ENCODE measurements at places on chromosomes 16 and 17.
A peak's percentile ranks its signal among the peaks of the same experiment; 100 is the strongest.

GRCh38 chr17:72812823-72813222 is 279.7 kb downstream of the SLC39A11 start:
- DNase-seq = no peak

- DNase-seq = no peak
Observed at GRCh38 chr17:72064606-72065193, 56.1 kb upstream of the SOX9 start.

DNA sequence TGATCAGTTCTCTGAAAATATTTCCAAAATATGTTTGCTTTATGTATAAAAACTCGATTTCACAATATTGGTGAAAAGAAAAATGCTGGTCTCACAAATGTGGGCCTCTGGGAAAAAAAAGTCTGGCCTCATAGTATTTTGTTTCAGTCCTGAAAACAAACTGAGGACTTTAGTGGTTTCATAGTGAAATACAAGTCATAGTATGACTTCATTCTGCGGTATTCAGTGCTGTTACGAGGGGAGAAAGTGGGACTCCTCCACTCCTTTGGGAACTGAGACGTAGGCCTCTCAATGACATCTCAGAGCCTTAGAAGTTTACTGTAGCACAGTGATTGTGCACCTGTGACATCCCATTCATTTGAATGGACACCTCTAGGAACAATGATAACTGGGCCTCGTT is 56.0 kb downstream of the CYB561 start:
- DNase-seq = no peak

DNA sequence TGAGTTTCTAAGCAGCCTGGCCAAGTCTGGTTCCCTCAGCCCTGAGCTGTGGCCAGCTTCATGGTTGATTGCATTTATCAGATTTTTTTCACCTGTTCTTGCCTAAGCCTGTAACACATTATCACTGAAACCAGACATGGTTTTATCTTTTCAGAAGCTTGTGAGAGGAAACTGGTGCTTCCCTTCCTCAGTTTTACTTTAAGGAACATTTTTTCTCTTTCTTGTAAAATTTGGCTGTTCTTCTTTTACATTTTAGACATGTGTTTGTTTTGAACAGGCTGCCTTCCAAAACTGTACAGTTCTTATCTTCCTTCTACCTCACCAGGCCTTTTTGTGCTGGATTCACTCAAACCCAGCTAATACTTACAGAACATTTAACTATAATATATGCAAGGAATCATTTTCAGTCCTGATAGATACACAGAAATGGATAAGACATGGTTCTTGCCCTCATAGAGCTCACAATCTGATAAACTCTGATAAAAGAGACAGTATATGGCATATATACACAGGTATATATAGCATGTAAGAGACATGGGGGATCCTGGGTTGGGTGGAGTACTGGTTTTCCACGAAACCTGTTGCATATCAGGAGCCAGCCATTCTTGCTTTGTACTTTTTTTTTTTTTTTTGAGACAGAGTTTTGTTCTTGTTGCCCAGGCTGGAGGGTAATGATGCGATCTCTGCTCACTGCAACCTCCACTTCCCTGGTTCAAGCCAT is 44.5 kb downstream of the ZNRF1 start:
- no peak for DNase-seq

GRCh38 chr16:56013962-56014552 is 138.9 kb upstream of the CES5A start:
- DNase-seq = peak; percentile 64

GRCh38 chr16:20380782-20381181 is 23.8 kb downstream of the PDILT start:
- DNase-seq = peak; percentile 21

GRCh38 chr16:827513-827912 is 27.0 kb upstream of the GNG13 start:
- no peak for DNase-seq

DNA sequence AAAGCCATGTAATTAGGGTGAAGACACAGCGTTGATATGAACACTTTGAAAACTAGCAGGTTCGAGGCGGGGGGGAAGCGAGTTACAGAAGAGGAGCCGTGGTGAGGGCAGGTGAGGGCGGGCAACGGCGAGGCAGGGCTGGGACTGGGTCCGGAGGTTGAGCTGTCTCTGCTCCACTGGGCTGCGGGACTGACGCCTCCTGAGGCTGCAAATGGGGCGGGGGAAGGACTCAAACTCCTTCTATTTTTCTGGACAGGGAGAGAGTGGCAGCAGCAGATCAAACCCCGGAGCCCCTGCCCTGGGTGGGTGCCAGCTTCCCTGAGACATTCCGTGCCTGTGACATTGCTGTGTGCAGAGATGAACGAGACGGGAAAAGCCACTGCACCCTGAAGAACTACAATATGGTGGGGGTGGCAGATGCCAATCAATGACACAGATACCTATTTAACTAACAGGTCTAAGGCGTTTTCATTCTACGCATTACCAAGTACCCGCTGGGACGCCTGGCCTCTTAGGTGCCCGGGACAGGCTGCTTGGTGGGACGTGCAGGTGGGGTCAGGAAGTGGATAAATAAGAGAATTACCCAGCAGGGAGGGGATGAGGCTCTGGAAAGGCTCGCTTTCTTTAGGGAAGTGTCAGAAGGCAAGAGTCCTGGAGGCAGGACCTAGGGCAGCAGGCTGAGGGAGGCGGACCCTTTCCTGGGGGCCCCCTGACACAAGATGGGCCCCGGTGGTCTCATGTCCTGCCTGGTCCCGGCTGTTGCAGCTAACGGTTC is 30.4 kb downstream of the RPH3AL start:
- no peak for DNase-seq

DNA sequence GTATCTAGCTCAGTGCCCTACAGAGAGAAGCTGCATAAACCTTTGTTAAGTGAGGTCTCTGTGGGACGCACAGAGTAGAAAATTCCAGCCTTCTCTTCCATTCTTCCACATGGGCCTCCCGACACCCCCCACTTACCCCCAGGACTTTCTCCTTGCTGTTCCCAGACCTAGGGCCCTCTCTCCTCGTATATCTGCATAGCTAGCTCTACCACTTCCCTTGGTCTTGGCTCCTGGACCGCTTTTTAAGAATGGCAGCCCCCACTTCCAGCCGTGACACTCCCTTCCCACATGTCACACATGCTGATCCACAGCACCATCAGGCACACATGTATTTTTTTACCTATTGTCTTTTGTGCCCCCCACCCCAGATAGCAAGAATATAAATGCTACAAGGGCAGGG is 16.7 kb upstream of the FOXJ1 start:
- no peak for DNase-seq

GRCh38 chr16:50857881-50858280 is 116.0 kb downstream of the CYLD start:
- no peak for DNase-seq

GRCh38 chr16:77500286-77500598 is 65.4 kb upstream of the ADAMTS18 start:
- DNase-seq = no peak

DNA sequence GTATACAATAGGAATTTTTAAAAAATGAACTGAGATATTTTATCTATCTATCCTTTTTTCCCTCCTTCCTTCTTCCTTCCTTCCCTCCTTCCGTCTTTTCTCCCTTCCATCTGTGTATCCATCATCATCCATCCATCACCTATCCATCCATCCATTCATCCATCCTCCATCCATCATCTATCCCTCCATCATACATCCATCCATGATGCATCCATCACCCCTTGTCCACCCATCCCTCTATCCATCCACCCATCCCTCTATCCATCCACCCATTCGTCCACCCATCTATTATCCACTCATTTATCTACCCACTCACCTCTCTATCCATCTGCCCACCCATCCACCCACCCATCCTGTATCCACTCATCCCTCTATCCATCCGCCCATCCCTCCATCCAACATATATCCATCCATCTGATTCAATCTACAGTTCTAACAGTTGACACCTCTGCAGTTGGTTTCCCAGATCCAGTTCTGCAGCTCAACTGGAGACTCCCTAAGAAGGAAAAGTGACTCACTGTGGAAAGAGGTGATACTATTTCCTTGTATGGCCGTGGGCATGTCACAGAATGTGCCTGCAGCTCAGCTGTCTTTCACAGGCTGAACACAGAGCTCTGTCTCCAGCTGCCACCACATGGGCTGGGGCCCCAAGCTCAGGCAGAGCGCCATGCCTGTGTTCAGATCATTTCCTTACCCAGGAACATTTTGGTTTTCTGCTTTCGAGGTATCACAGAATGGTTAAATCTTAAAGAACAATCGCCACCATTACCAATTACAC is 130.8 kb downstream of the XYLT1 start:
- DNase-seq = no peak

- DNase-seq = peak; percentile 59
Observed at GRCh38 chr16:18969050-18969854, 14.5 kb upstream of the TMC7 start.

DNA sequence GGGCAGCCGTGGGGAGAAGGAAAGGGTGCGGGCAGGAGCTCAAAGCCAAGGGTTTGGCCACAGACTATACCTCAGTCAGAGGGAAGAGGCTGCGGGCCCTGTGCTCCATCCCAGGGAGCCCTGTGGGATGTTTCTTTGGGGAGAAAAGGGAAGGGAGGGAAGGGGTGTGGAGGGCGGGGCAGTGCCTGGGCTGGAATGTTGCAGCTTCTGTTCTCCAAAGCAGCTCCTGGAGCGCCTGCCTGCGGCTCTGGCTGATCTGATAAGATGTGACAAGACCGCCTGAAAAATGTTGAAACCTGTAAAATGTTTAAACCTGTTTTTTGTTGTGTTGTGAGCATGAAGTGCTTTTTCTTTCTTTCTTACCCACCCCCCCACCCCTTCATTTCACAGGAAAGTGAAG is 32.8 kb downstream of the WNT3 start:
- no peak for DNase-seq

- no peak for DNase-seq
Observed at GRCh38 chr17:38870259-38871165, 654 bp downstream of the LASP1 start.

GRCh38 chr16:18789515-18789849 is 652 bp downstream of the RPS15A start:
- no peak for DNase-seq

GRCh38 chr16:18932243-18932987 is 6.2 kb upstream of the SMG1 start:
- no peak for DNase-seq

DNA sequence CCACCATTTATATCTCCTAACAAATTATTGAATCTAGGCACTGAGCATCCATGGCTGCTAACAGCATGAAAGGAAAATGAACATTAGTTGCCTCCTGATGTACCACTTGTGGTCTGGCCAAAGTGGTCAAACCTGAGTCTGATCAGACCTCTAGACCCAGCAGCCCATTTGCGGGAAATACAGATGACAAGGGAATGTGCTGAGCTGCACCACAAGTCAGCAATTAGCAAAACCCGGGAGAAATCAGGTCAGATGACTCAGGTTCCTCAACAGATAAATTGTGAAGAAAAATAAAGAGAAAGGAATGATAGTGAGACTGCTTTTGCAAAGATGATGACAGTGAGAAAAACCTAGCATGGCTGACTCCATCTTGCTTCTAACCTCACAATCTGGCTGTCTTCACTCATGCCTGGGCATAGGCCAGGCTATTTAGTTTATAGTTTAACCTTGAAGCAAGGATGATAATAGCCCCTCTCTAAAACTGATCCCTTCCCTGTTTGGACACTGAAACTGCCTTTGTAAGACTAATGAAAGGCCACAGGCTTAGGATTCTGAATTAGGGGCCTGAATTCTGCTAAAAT is 142.7 kb upstream of the ASIC2 start:
- DNase-seq = no peak

DNA sequence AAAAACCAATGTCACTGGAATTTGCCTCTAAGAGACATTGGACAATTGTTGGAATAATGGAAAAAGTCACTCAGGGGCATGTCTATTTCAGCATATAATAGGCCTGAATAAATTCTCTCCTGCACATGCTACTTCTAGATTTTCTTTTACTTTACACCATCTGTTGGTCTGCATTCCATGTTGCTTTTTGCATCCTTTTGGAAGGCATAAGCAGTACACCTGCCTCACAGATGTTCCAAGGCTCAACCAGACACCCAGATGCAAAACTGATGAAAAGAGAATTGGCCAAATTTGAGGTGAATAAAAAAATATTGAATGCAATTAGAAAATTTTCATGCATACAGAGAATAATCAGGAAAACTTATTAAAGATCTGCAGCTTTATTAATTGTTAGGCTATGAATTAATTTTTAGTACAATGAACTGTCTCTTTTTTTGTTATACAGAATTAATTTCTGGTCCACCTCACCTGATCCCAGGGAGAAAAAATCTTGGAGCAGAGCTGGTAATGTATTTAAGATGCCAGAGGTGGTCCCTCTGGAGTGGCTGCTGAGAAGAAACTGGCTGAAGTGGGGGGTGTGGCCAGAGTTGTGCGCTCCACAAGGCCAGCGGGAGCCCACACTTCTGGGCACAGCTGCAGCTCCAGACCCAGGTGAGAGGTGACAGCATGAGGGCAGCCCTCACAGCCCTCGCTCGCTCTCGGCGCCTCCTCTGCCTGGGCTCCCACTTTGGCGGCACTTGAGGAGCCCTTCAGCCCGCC is 778.6 kb downstream of the CDH11 start:
- no peak for DNase-seq

DNA sequence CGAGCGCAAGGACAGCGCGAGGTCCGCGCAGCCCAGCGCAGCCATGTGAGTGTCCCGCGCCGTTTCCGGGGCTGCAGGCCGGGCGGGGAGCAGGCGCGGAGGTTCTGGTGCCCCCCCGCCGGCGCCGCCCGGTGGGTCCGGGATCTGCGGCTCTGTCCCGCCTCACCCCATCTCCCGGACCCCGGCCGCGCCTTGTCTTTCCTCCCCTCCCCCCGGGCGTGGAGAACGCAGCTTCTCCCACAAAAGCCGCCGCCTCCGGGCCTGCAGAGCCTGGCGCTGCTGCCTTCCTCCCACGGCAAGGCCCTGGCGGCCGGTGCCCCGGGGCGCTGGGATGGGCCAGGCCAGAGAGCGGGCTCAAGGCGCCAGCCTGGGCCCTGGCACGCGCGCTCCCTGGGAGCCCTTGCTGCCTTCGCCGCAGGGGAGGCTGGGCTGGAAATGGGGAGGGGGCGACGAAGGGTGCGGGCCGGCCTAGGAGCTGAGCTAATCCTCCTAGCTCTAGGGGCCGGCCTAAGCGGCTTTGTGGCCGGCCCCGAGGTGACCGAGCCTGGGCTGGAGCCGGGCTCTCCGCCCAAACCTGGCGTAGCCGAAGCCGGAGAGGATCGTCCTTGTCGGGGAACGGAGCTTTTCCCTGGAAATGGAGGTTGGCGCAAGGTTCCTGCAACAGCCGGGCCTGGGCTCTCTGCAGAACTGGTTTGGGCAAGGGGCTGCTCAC is 397 bp downstream of the RIPOR1 start:
- no peak for DNase-seq

DNA sequence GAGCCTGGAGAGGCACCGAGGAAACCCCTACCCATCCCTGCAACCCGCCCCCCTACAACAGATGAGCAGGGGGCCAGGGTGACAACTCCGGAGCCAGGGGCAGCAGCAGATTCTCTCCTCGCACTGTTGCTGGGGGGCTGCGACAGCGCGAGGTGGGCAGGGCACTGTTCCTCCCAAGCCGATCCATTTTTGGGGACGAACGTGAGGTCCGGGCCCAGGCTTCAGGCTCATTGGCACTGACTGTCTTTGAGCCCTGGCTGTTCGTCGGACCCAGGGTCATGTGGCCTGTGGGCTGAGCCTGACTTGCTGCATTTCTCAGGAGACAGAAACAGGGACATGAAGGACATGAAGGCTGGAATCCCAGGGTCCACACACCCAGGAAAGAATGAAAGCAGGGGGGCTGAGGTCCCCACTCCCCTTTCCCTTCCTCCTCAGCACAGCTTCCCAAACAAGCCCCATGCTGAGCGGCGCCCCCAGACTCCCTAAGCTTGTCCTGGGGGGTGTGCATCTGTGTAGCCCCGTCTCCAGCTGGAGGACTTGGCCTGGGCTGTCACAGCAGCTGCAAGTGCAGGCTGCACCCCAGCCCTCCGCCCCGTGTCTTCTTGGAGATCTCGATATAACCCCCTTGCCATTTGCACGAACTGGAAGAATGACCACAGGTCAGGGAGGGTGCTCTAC is 18.7 kb downstream of the CEP295NL start:
- DNase-seq = no peak
